ENCODE measurements at places on chromosomes 7 and 10.

DNA sequence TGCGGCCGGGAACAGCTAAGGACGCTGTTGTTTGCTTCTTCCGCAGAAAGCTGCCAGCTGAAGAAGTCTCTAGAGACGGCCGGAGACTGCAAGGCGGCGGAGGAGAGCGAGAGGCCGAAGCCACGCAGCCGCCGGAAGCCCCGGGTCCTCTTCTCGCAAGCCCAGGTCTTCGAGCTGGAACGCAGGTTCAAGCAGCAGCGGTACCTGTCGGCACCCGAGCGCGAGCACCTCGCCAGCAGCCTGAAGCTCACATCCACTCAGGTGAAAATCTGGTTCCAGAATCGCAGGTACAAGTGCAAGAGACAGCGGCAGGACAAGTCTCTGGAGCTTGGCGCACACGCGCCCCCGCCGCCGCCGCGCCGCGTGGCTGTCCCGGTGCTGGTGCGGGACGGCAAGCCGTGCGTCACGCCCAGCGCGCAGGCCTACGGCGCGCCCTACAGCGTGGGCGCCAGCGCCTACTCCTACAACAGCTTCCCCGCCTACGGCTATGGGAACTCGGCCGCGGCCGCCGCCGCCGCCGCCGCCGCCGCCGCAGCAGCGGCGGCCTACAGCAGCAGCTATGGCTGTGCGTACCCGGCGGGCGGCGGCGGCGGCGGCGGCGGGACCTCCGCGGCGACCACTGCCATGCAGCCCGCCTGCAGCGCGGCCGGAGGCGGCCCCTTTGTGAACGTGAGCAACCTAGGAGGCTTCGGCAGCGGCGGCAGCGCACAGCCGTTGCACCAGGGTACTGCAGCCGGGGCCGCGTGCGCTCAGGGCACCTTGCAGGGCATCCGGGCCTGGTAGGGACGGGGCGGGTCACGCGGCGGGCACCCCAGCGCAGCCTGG lies 2.4 kb downstream of the NKX2-3 start:
- DNase-seq = no peak

DNA sequence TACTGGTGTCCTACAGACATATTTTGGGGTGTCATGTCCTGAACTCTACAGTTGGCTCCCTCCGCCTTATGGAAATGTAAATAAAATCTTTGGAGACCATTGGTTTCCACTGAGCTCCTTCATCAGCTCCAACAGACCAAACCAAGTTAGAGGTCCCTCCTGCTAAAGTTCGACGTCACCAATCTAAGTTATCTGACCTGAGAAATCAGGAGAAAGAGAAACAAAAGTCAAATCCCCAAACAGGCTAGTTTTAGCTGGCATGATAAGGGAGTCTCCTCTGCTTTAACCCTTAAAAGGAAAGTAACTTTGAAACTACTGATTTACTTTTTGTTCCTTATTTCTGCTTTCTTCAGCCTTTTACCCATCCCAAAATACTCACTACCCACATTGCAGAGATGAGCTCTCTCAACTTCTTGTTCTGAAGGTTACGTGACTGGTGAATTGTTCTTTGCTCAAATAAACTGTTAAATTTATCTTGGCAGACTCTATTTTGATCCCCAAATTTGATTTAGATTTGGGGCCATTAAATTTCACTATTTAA lies 39.9 kb downstream of the AVL9 start:
- DNase-seq = no peak

DNA sequence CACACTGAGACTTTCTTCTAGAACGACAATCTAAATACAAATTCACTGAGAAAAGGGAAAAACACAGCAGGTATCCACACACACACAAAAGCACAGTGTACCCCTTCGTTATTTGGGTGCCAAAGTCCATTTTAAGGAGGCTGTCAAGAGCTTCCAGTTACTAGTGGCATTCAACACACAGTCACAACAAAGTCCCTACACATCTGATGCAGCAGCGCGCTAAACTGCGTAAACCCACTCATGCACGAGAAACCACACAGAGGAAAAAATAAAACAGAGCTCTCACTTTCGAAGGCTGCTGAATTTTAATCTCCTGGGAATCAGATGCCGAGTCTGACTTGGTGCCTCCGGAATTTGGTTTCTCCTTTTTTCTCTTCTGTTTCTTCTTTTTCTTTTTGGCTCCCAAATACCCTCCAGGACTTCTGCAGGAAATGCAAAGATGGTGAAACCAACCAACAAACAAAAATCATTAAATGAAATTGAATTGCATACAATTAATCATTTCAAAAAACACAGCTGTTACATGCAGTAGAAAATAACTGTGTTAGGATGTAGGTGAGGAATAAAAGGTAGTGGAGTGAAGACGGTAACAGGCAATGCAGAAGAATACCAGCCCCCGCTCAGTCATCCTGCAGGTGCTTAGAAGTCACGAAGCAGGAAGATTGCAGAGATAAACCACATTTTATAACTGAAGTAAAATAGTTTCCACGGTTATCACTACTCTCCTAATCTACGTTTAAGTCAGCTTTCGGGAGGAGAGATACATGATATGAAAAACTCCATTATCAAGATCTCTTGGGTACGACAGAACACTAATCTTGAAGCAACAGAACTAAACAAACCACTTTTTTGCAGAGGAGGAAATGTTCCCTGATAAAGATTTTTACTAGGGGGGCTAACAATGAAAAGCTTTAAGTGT lies 27.1 kb downstream of the NMT2 start:
- no peak for DNase-seq

GRCh38 chr10:4498711-4499251 lies 327.2 kb upstream of the AKR1E2 start:
- DNase-seq = no peak

DNA sequence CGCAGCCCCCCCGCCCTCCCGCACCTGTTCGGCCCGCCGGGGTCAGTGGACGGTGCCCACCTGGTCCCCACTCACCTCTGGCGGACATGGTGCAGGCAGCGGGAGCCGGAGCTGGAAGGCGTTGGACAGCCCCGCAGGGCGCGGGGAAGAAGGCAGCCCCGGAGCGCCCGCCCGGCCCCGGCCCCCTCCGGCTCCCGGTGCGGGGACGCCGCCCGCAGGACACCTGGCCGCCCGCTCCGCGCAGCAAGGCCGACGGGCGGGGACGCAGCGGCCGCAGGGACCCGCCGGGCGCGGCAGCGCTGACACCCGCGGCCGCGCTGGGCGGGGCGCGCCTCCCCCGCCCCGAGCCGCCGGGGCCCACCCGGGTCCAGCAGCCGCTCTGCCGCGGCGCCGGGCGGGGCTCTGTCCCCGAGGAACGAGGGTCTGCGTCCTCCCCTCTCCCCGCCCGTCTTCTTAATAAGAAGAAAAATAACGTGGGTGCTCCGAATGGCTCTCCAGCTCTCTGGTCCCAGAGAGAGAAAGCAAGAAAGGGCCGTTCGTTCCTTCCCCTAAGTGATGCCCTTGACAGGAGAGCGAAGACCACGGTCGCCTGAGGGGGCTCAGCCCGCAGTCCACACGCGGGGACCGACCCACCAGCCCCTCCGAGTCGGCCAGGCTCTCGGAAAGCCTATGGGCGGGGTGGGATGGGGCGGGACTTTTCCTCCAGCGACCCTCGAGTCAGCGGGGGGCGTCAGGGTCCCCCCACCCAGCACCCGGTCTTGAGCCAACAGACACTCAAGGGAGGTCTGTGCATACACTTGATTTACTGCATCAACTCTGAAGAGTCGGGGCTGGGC lies 53.4 kb upstream of the FHIP2A start:
- DNase-seq = no peak

DNA sequence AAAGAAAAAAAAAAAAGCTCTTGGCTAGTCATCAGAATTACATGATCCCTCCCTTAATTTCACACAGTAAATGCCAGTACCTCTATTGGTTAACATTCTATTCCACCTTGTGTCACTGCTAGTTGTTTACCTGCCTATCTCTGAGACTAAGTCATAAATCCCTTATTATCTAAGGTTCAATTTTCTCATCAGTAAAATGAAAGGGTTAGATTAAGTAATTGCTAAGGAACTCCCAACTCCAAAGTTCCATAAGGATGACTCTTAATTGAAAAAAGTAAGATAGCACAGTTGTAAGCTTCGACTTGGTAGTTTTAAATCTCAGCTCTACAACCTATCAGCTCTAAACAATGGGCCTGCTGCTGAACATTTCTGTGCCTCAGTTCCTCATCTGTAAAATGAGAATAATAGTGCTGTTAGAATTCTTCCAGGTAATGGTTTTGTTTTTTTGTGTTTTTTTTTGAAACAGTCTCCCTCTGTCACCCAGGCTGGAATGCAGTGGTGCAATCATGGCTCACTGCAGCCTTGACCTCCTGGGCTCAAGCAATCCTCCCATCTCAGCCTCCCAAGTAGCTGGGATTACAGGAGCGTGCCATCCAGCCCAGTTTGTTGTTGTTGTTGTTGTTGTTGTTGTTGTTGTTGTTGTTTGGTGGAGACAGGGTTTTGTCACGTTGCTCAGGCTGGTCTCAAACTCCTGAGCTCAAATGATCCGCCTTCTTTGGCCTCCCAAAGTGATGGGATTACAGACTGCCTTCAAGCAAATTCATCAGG lies 35.6 kb downstream of the SRPK2 start:
- DNase-seq = no peak

- no peak for DNase-seq
These were observed 56.6 kb upstream of the PDE1C start for GRCh38 chr7:32126843-32127242.

GRCh38 chr7:85521108-85521694 lies 334.3 kb upstream of the SEMA3D start:
- no peak for DNase-seq

DNA sequence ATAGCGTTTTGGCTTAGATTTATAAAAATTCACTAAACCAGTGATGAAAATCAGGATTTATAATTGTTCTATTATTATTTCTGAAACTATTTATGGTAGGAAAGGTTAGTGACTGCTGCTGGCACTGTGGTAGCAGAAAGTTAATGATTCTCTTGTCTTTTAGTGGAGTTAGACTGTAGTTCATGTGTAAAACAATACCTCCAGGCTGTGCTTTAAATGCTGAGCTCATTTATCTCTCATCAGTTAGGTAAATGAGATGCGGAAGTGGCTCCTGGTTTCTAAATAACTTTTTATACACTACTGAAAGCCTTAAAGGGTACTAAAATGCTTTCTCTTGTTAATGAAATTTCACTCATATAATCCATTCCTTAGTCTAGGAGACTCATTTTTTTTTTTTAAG lies 326.8 kb upstream of the POT1 start:
- no peak for DNase-seq

DNA sequence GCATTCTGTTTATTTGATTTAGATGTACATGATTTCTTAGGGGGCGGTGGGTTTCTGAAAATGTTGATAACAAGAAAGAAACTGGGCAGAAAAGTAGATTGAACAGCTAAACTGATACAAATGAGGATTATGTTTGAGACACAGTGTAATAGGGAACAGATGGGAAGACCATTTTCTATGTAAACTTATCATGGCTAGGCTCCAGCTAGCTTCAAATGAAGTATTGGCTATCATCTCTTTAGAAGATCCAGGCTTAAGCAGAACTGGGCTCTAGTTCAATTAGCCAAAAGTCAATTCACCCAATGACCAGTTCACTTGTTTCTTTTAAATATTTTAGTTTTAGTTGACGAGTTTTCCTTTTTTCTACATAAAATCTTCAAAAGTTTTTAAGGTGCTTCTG lies 639.5 kb downstream of the ANKRD7 start:
- no peak for DNase-seq
